A673 (cell line): ENCODE measurements at places on chromosomes 7 and 10. TPM values are rescaled to one million over a fixed set of nuclear protein-coding genes. Genes with fewer than 3 reads are reported as not detected.

DPP6 gene
- not detected in 2 replicates for total RNA-seq

CREB3L2 gene
- 17.0 and 20.4 TPM in 2 replicates for total RNA-seq

ANXA11 gene
- total RNA-seq, result 118 and 119 TPM in 2 replicates

AZGP1 gene
- total RNA-seq, result not detected in 2 replicates

DOCK1 gene
- total RNA-seq, result 30.7 and 37.3 TPM in 2 replicates

NPSR1 gene
- total RNA-seq, result not detected in 2 replicates

BUB3 gene
- 196 and 207 TPM in 2 replicates for total RNA-seq

ASL gene
- total RNA-seq, result 10.7 and 14.3 TPM in 2 replicates

CYP2C19 gene
- total RNA-seq, result 0.17 TPM in 1 of 2 replicates, not detected in the other

TMEM72 gene
- total RNA-seq, result 0.80 and 1.4 TPM in 2 replicates

LRRN3 gene
- total RNA-seq, result not detected in 2 replicates

C7orf25 gene
- total RNA-seq, result 5.6 and 7.3 TPM in 2 replicates

MEPCE gene
- total RNA-seq, result 65.3 and 85.9 TPM in 2 replicates

DNA sequence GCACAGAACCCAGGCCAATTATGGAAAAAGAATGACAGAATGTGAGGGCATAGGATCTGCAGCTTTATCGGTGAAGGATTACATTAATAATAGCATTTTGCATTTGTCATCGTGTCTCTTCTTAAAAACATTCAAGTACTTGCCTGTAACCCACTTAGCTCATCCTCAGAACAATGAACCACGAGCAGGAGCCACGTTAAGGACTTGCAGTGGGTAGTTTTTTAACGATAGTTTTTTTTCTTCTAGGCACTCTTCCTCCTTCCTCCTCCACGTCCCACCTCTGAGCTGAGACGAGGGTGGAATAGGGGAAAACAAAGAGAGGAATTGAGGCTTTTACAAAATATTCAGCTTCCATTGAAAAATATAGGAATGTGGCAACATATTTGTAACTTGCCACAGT is 27.1 kb downstream of the CDHR3 start:
- DNase-seq, result no peak

DNA sequence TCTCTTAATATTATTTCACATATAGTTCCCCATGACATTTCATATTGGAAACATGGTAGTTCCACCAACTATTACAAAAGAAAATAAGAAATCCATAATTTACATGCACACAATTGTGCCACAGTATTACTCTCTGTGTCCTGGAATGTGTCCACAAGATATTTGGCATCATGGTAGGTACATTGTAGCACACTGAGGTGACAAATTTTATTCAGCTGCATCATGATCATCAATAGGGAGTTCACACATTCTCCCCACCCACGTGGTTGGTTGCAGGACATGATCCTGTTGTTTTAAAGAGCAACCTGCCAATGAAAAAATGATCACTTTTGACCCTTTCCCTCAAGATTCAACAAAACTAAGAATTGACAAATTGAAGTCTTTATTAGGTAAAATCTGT is 67.1 kb upstream of the HECTD2 start:
- DNase-seq, result no peak

- DNase-seq, result peak; percentile 64
These were observed 31.3 kb downstream of the LAMB1 start for GRCh38 chr7:107971613-107972012.

DNA sequence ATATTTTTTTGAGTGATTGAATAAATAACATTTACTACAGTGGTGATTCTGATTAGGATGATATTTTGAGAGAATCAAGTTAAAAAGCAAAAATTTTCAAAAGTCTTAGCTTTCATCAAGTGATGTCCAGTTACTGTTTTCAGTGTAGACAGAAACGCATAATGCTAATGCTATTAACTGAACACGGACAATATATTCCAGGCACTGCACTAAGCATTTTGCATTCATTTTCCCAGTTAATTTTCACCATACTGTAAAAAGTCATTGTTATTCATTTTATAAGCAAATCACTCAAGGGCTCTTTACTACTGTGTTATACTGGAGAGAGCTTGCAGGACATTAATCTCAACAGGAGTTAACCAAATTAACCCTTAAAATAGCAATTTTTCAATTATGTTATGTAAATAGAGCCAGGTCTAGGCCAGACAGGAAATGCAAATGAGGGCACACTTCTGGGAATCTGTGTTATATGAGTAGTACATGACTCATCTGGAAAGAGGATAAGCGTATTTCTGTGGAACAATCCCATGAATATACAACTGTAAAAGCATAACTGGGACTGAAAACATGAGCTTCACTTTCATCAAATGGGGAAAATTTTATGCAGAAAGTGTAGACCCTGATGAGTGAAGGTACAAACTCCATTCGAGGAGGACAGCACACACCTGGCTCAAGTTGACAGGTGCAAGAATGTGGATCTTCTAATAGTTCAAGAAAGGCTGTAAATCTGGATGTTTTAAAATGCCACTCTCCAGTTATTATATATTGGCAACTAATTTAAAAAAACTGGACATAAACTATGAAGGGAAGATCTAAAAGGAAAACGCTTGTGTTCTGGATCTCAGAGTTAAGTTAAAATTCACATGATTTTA is 75.4 kb downstream of the ANK3 start:
- DNase-seq, result peak; percentile 97

GRCh38 chr10:59006511-59007306 is 169.7 kb upstream of the PHYHIPL start:
- no peak for DNase-seq

DNA sequence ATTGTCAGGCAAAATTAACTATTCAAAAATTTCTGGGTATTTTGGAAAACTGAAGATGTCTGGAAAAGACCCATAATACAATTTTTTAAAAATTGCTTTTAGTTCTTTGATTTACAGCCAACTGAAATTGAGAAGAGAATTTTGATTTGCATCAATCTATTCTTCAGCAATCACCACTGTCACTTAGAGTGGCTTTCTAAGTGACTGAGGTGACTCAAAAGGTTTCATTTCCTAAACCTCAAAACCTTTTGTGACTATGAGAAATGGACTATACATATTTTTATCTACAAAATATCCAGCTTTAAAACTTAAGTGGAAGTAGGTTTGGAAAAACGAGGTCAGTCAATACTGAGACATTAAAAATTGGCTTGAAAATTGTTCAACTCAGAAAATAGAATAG is 60.0 kb downstream of the ENO4 start:
- DNase-seq, result no peak

- DNase-seq, result no peak
These were observed 16.3 kb downstream of the ARHGAP12 start for GRCh38 chr10:31912289-31912688.

DNA sequence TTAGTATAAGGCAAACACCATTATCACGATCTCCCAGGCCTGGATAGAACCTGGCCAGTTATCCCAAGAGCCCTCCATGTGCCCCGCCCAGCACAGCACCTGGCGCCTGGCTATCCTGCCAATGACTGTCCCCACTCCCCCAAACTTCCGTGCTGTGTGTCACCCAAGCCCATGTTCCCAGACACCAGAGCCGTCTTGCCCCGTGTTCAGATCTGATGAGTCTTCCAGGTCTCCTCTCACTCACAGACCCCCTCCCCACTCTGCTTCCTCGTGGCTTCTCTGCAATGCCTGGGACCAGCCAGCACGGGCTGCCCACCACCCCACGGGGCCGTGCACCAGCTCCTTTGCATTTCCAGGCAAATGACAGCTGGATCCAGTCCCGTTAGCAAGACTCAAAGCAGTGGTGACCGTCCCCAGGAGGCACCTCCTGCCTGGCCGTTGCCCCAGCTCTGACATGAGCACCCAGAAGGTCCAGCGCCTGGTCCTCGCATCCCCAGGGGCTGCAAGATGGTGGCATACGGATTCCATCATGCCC is 43.8 kb upstream of the INPP5A start:
- no peak for DNase-seq

DNA sequence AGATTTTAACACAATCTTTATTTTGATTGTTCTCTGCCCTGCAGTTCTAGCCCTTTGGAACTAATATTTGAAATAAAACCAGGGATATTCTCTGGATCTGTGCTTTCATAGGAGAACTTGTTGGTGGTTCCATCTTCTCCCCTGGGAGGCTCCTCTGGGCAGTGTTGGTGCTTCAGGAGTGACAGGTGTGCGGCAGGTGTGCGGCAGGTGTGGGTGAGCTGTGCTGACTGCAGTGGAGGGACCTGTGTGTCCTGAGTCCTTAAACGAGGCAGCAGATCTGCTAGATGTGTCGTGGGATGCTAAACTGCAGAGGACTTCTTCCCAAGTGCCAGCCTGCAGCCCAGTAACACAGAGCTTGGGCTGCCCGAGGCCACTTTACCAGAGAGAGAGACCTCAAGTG is 98.4 kb downstream of the LYZL1 start:
- DNase-seq, result no peak

GRCh38 chr10:132570265-132570664 is 32.7 kb downstream of the INPP5A start:
- DNase-seq, result no peak

DNA sequence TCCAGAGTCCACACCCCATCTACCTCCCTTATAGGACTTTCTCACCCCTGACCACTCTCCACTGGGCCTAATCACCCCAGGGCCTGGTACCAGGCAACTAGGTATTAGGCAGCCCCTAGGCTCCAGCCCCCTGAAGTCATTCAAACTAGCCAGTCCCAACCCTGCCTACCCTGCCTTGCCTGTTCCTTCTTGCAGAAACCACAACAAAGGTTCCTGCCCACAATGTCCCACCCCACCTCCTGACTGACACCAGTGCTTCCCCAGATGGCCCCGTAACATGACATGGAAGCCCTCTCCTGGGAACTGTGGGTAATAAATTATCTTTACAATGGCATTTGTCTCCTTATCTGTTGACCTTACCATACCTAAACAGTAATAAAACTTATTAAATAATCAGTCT is 100.6 kb upstream of the PDE1C start:
- no peak for DNase-seq

- no peak for DNase-seq
These were observed 143.5 kb upstream of the UNC5B start for GRCh38 chr10:71068861-71069271.

DNA sequence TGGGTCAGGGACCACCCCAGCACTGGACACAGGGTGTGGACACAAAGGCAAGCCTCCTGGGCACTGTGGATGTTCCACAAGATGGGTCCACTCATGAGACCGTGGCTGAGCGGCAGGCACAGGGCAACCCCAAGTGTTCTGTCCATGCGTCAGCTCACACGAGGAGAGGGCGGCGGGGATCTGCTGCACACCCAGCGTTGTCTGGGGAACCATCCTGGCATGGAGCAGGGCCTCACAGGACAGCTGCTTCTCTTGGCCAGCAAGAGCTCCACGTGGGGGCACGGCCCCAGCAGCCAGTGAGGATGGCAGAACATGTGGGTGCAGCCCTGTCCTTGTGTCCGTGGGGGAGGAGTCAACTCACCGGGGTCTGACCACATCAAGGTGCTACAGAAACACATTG is 195.4 kb downstream of the PTPRN2 start:
- no peak for DNase-seq

DNA sequence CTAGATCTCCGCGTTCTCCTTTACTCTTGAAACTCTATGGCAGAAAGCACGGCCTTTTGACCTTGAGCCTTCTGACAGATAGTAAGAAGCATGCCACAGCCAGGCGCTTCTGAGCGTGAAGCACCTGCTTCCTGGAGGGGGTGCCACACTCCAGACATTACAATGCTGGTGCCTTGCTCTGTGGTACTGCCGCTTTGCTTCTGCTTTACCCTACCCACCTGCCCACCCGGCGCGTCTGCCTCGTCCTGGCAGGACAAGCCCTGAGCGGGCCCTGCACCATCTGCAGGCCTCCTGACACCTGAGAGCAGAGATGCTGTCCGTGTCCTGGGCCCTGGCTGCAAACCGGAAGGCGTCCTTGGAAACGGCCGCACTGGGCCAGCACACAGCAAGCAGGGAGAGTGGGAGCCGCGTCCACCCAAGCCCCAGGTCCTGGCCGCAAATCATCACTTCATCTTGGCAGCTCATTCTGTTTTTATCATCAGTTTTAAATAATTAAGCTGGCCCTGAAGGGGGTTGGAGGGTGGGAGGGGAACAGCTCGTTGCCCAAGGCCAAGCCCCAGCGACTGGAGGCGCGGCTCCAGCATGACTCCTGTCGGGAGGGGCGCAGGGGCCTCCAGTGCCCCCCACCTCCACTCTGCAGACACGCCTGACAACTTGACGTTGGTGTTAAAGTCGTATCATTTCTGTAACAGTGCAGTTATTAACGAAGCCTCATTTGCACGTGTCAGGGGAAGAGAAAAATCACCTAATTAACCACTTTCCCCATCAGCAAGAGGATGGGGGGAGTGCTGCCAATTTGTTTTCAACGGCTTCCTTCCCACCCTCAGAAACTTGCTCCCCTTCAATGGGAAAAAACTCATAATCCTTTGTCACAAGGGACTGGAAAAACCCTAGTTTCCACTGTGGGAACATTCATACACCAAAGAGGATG is 132.2 kb downstream of the MAD1L1 start:
- no peak for DNase-seq

DNA sequence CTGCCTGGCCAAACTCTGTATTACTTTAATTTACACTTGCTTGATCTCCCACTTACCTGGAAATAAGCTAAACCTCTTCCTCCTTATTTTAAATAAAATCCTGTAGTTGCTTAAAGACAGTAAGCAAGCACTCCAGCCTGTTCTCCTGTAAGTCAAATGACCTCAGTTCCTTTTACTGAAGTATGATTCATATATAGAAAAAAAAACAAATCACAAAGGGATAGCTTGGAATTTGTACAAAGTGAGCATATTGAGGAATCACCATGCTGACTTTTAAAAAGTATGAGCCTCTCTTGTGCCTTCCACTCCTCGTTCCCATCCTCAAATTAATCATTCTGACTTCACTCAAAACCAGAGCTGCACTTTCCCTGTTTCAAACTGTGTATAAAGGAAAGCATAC is 52.0 kb downstream of the C10orf90 start:
- no peak for DNase-seq

DNA sequence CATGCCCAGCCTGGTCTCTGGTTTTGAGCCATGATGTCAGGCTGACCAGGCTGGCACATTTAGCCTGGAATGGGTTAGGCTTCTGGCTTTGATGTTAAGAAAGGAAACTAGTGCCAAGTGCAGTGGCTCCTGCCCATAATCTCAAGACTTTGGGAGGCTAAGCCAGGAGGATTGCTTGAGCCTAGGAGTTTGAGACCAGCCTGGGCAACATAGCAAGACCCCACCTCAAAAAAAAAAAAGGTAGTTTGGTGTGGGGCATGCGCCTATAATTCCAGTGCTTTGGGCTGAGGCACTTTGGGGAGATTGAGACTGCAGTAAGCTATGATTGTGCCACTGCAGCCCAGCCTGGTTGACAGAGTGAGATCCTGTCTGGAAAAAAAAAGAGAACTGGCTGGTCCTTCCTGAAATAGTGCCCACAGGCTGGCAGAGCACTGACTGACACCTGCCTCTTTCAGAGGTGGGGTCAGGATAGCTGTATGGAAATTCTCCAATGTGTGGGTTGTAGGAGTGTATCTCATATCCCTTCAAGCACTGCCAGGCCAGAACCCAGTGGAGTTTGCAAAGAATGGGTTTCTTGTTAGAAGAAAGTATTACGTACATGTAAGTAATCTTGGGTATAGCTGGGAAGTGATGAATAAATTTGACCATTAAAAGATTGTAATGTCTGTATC is 61.3 kb downstream of the KAT6B start:
- DNase-seq, result no peak

GRCh38 chr10:46545861-46546590 is 10.4 kb downstream of the GPRIN2 start:
- no peak for DNase-seq

GRCh38 chr7:47119261-47119865 is 462.5 kb downstream of the TNS3 start:
- no peak for DNase-seq
